AG10803 (cell line): ENCODE measurements at places on chromosomes 16 and 17.

DNA sequence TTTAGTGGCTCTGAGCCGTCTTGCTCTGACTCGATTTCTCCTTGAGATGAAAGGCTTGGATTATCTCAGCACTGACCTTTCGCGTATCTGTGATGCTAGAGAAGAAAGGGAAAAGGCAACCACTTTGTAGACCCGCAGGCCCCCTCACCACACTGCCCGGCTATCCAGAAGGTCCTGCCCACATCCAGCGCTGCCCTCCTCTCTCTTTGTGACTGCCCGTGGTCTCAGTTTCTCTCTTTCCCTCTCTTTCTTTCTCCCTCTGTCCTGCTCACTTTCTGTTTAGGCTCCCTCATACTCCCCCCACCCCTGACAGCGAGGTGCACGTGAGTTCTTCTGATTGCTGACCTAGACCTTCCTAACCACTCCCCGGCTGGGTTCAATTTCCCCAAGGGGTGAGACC is 12.8 kb upstream of the TBX21 start:
- no peak for DNase-seq

DNA sequence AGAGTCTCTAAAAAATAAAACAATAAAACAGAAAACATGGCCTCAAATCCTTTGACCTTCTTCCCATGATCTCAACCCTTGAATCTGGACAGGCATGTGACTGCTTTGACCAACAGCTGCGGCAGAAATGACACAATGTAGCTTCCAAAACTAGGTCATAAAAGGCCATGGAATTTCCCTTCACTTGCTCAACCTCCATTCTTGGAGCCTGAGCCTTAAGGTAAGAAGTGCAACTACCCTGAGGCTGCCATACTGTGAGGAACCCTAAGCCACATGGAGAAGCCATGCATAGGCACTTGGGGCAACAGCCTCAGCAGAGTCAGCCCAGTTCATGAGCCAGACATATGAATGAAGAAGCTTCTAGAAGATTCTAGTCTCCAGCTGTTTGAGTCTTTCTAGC is 75.7 kb upstream of the BRD7 start:
- DNase-seq: no peak

- DNase-seq: no peak
These were observed 133.5 kb downstream of the RGS9 start for GRCh38 chr17:65270499-65271253.

DNA sequence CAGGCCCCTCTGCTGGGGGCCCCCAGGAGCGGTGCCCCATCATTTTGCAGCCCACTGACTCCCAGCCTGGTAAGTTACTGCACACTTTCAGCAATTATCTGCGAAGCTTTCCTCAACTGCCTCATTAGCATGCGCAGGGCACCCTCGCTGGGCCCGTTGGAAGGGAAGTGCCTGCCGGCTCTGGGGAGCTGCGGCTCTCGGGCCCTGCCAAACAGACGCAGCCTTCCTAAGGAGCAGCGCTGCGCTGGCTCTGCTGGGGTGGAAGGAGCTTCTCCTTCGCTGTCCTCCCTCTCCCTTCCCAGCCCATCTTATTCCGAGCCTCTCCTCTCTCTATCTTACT is 71.0 kb downstream of the RBBP6 start:
- peak; percentile 21 for DNase-seq

DNA sequence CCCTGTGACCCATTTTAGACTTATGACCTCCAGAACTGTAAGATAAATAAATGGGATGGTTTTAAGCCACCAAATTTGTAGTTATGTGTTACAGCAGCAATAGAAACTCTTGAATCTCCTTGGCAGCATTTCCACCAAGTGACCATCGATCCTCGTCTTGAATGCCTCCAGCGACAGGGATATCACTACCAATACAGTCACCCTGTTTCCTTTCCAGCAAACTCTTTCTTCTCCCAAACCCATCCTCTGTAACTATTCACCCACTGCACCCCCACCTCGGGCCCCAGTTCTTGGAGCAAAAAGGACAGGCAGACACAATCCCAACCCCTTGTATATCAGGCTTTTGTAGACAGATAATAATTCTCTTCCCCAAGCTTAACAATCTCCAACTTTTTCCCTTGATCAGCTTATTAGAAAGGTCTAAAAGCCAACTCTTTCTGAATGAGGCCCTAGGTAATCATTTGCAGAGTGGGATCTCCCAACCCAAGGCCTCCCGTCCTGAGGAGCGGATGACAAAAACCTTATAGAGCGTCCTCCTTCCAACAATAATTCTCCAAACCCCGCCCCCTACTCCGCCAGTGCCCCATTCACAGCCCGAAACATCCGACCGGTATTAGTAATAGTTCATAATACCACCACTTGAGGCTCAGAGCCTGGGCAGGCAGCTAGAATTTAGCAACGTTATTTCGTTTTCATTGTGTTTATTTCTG is 14.7 kb upstream of the PLLP start:
- DNase-seq: no peak

- DNase-seq: peak; percentile 86
These were observed 54.1 kb downstream of the VAC14 start for GRCh38 chr16:70746708-70747424.
